Thymus (tissue), 14 donors: ENCODE measurements at places on chromosomes 7 and 10. TPM values are rescaled to one million over a fixed set of nuclear protein-coding genes. Genes with fewer than 3 reads are reported as not detected.

GRCh38 chr10:126214021-126214420, 174.3 kb downstream of the ADAM12 start:
- DNase-seq, result no peak

DNA sequence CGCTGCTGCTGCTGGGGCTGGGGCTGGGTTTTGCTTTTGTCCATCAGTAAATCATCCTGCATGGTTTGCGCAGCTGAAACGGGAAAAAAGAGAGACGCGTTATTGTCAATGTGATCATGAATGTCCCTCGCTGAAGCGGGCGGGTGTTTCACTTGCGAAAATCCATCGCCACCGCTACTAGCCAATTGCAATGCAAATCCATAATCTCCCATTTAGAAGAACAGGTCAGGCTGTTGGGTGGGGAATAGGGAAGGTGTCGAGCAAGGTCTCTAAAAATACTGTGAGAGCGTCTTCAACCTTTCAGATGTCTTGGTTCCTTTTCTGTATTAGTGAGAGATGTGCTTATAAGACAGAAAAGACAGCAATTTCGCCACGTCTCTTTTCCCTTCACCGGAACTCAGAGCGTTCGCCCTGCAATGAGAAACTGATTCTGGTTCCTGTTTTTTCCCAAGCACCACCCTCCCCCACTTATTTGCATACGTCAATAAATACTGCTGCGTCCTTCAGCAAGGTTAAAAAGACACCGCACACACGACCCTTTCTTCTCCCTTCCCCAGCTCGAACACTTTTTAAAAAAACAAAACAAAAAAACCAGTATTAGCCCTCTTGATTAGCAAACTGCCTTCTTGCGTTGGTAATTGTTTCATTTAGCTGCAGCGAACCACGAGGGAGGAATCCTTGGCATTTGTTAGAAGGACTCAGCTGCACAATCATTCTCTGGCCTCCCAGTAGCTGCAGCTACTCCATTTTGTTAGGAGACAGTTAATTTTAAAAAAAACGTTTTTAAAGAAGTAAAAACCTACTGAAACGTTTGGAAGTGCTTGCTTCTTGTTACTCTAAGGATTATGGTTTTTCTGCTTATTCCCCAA, 50.4 kb downstream of the CPEB3 start:
- DNase-seq, result peak; percentile 71

GRCh38 chr10:97320480-97321031, 1.5 kb downstream of the FRAT1 start:
- no peak for DNase-seq

GRCh38 chr10:127407551-127407950, 141.6 kb upstream of the NPS start:
- no peak for DNase-seq

GRCh38 chr7:133934262-133934976, 192.7 kb upstream of the LRGUK start:
- no peak for DNase-seq

MLXIPL gene
- 0.05 TPM for total RNA-seq

YKT6 gene
- total RNA-seq, result 44.0 TPM

OIT3 gene
- total RNA-seq, result 1.1 TPM

STEAP4 gene
- 0.38 TPM for total RNA-seq

SLC18A3 gene
- total RNA-seq, result not detected

TUBAL3 gene
- 1.3 TPM for total RNA-seq

FRAT1 gene
- total RNA-seq, result 4.7 TPM
